Hypothalamus (tissue), 51 donors: ENCODE measurements at places on chromosomes 12 and 14.

- DNase-seq: no peak
Observed at GRCh38 chr14:33393231-33393894, 454.7 kb downstream of the NPAS3 start.

GRCh38 chr12:107873223-107873622 lies 98.7 kb downstream of the ASCL4 start:
- DNase-seq: no peak

DNA sequence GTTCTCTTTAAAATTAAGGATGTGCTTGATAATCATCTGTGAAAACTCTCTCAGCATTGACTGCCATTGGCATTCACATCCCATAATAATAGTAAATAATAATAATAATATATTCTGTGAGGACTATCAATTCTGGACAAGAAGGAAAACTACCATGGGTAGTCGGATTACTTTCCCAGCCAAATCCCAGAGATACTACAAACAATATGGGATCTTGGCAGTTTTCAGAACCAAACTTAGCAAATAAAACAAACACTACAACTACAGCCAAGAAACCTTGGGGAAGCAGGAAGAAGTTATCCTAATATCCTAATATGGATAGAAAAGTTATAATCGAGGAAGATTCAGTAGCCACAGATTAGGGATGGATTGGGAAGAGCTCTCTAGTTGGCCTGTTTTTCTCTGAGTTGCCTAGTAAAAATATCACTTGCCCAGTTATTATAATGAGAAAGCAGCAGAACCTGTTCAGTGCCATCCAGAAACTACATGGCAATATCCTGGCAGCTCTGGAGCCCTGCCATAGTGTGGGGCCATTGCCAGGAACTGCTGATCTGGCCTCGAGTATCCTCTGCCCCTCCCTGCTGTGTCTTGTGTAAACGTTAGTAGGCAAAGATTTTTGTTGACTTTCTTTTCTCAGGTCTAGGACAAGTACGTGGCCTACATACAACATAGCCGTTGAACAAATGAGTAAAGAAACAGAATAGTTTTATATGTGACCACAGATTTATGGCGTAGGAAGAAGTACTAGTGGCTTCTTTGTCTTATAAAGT lies 193.5 kb downstream of the SLC2A13 start:
- no peak for DNase-seq

- no peak for DNase-seq
Observed at GRCh38 chr12:12350868-12351463, 924 bp upstream of the MANSC1 start.

- no peak for DNase-seq
Observed at GRCh38 chr12:89395712-89396111, 43.4 kb upstream of the DUSP6 start.

DNA sequence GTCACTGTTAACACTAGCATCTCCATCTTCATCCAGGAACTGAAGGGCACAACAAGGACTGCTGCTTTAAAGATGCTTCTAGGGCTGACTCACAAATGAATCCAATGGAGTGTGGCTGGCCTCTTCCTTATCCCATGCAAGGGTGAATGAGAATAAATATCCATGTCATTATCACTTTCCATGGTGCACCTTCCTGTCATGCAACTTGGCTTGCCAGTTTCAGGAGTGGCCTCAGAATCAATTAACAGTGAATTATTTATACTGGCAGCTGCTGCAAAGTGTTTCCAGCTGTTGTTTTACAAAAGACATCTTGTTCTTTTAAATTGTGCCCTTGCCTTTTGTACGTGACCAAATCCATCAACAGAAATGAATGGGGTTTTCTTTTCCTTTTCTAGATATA lies 499.3 kb upstream of the TMEM132C start:
- DNase-seq: no peak

GRCh38 chr12:46723629-46724419 lies 102.0 kb downstream of the SLC38A4 start:
- no peak for DNase-seq
